ENCODE measurements at places on chromosomes 1 and 21.

- DNase-seq: no peak
Observed at GRCh38 chr1:76073481-76073880, 1.1 kb upstream of the ST6GALNAC3 start.

GRCh38 chr1:209628618-209629299 lies 23.5 kb downstream of the LAMB3 start:
- DNase-seq: no peak

DNA sequence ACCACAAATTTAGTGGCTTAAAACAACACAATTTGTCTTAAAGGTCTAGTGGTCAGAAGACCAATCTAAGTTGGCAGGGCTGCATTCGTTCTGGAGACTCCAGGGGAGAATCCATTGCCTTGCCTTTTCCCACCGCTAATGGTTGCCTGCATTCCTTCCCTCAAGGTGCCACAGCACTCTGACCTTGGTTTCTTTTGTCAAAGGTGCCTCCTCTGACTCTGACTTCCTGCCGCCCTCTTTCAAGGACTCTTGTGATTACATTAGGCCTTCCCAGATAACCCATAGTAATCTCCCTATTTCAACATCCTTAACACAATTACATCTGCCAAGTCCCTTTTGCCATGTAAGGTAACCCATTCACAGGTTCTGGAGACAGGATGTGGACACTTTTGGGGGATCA lies 145.3 kb downstream of the S1PR1 start:
- no peak for DNase-seq

GRCh38 chr1:161046605-161047228 lies 940 bp upstream of the USF1 start:
- DNase-seq: no peak

DNA sequence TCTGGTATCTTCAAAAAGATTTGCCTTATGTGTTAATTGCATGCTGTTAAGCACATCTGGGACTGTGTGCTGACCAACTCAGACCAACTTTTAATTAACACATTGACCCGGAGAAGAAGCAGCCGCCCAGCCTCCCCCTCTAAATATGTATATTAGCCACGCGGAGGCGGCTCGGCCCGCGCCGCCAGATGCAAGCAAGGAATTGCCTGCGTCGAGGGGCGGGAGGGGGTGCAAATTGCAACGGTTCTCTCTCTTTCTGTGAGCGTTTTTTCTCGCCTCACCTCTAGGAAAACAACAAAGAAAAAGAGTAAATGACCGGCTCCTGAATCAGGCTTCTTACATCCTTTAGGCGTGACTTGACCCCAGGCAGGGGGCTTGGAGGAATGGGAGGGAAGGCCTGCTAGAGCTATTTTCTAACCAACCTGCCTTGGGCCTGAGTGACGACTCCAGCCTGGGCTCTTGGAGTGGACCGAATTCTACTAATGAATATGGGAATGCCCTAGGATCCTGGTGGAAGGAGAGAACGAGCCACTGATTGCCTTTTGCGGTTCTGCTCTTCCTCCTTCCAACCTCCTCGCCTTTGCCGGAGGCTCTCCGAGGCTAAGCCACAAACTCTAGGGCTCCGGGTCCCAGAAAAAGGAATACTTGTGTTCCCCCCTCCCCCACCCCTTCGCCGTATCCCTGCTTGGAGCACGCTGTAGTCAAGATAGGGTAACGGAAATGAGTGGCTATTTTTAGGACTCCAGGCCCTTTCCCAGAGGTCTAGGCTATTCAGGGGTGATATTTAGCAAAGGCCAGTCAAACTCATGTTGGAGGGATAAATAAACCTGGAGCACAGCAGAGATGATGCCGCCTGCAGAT lies 417.0 kb upstream of the ESRRG start:
- no peak for DNase-seq

GRCh38 chr1:230037261-230037660 lies 29.8 kb upstream of the GALNT2 start:
- DNase-seq: no peak

- DNase-seq: no peak
Observed at GRCh38 chr1:62398377-62398776, 38.5 kb upstream of the USP1 start.
